ENCODE measurements at places on chromosomes 6 and 20.
A peak's percentile ranks its signal among the peaks of the same experiment; 100 is the strongest.

DNA sequence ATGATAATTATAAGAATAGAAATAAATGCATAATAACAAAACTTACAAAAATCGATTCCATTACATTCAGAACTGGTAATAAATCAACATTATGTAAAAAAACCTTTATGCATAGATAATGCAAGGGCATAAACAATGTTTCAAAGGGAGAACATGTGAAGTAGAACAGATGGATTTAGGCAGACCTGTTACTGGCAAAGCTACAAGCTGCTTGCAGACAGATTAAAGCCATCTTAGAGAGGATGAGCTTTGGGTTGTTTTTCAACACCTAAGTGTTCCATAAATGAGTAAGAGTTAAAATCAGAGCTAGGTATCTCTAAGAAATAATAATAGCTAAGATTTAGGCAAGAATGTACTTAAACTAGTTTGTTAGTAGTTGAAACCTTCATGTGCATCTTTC is 37.2 kb downstream of the SNAP25 start:
- no peak for DNase-seq

GRCh38 chr6:99997141-99997540 is 3.1 kb upstream of the MCHR2 start:
- no peak for DNase-seq

DNA sequence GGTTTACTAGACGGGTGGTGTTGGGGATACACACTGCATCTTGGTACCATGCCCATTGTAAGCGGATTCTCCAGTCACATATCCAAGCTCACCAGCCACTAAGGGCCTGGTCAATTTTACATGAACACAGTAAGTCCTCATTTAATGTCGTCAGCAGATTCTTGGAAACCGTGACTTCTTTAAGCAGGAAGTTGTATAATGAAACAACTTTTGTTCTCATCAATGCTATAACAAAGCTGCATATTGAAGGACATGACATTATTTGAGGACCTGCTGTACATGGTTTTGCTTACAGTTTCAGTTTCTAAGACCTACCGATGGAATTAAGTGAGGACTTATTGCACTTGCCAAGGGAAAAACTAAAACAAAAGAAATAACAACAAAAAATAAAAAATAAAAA is 295.6 kb downstream of the SYNE1 start:
- no peak for DNase-seq

GRCh38 chr20:5474646-5475550 is 158.1 kb upstream of the PROKR2 start:
- no peak for DNase-seq

DNA sequence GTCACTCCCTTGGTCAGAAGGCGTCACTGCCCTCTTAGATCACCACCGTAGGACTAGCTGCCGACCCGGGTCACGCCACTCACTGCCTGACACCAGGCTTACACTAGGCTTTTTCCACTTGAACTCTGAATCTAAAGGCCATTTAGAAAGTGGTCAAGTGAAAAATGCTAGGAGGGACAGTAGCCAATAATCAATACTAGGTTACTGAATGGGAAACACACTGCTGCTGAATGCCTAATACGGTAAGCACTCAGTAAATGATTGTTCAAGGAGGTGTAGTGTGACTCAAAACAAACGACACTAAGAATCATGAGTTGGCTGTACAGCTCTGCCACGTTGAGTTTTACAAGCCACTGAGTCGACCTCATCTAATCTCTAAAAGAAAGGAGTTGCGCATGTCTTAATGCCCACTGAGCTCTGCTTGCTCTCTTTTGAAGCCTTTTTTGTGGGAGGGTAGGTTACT is 760 bp upstream of the IBTK start:
- DNase-seq: peak; percentile 85

GRCh38 chr6:101845172-101845571 is 451.7 kb downstream of the GRIK2 start:
- DNase-seq: no peak
